Tibial nerve (tissue), 4 donors: ENCODE measurements at places on chromosomes 6 and 20. TPM values are rescaled to one million over a fixed set of nuclear protein-coding genes. Genes with fewer than 3 reads are reported as not detected.

DNA sequence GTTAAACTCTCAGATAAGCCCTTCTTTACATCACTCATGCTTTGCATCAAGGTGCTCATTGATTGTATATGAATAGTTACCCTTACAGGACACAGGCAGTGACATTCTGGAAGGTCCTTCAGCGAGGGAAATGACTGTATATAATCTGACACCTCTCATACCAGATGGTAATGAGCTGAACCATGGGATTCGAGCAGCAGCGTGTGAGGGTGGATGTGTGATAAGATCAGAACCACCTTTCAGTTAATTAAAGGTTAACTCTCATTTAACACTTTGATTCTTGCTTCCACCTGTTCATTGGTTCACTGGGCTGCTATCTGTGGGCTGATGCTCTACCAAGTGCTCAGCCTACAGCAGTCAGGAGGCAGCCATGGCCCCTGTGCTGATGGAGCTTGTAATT, 24.2 kb downstream of the NEDD9 start:
- no peak for DNase-seq

GABRR1 gene
- total RNA-seq: not detected

DNA sequence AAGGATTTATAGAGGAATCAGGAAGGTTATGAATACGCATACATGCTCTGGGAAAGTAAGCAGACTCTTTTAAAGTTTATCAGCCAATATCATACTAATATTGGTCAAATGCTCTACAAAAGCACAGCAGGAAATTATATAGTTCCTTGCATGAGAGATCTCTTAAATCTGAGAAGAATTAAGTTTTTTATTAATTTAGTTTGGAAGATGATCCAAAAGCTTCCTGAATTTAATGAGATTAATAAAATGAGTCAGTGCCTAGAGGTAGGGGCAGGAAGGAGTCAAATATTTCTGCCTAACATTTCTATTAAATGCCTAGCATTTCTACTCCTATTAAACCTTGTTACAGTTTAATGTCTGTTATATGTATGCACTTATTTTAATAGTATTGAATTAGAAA, 1608.2 kb downstream of the GRIK2 start:
- DNase-seq: no peak

GRCh38 chr6:141033101-141033500, 1099.6 kb upstream of the GJE1 start:
- DNase-seq: no peak

ZKSCAN3 gene
- total RNA-seq: 5.0 TPM

- DNase-seq: no peak
Observed at GRCh38 chr20:25025986-25026605, 31.8 kb downstream of the ACSS1 start.

GRCh38 chr6:124294574-124295200, 491.0 kb downstream of the NKAIN2 start:
- DNase-seq: no peak

- no peak for DNase-seq
Observed at GRCh38 chr6:41692730-41693129, 42.7 kb downstream of the TFEB start.

PRDM1 gene
- total RNA-seq: 3.9 TPM

TAB2 gene
- 59.6 TPM for total RNA-seq

CAGE1 gene
- total RNA-seq: not detected

GRCh38 chr6:14932485-14933182, 313.2 kb upstream of the JARID2 start:
- DNase-seq: no peak

DNA sequence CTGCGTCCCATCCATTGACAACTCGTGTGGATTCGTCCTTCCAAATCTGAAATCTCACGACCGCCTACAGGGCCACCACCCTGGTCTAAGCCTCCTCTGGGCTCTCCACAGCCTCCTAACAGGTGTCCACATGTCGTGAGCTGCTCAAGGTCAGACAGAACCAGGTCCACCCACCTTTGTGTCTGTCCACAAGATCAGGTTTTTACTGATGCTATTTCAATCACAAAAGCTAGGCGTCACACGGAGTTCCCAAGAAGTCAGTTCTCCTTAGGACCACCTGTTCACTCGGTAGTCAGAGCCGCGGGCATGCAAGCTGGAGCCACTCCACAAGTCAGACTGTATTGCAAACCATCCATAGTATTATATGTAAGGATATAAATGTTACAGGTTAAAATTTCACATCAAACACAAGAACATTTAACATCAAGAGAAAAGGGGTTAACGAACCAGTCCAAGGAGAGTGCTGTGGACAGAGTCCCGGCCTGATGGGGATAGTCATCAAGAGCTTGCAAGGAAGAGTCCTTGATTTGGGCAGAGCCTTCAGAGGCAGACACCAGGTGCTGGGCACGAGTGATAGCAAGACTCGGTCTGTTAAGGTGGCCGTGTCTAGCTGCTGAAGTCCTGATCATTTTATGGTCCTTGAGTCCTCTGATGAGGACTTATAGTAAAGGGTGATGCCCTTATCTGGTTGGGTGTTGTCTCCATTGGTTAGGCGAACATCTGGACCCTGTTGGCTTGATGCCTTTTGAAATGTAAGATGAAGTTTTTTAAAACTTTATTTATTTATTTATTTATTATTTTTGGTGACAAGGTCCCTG, 731 bp upstream of the DNPH1 start:
- no peak for DNase-seq

TTK gene
- not detected for total RNA-seq

DNA sequence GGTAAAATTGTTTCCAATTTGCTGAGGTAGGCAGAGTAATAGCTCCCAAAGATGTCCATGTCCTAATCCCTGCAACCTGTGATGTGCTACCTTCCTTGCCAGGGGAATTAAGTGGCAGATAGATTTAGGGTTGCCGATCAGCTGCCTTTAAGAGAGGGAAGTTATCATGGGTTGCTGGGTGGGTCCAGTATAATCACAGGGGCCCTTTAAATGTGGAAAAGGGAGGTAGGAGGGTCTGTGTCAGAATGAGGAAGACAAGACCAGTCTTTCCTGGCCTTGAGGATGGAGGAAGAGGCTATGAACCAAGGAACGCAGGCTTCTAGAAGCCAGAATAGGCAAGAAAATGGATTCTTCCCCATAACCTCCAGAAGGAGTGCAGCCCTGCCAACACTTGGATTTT, 50.7 kb downstream of the CTCFL start:
- DNase-seq: no peak

- no peak for DNase-seq
Observed at GRCh38 chr6:155030148-155030720, 35.1 kb downstream of the TIAM2 start.

IMPG1 gene
- not detected for total RNA-seq
